ENCODE measurements at places on chromosomes 5 and 9. TPM values are rescaled to one million over a fixed set of nuclear protein-coding genes. Genes with fewer than 3 reads are reported as not detected.

- DNase-seq, result no peak
Measured at GRCh38 chr9:130682421-130683121, 11.0 kb upstream of the EXOSC2 start.

DNA sequence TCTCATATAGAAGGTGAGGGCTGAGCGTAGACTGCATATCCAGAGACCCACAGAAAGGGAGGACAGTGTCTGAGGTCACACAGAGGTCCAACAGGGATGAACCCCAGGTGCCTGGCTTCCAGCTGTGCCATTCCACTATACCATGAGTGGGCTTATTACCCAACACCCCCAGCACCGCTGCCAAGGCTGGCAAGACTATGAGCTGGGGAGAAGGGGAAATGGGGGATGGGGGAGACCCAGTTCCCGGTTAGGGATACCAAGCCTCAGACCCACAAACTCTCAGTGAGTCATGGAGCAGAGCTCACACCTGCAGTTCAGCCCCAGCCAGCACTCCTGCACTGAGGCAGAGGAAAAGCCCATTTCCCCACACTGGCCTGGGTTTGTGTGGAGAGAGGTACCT lies 106.4 kb downstream of the PSD2 start:
- DNase-seq, result no peak

DNA sequence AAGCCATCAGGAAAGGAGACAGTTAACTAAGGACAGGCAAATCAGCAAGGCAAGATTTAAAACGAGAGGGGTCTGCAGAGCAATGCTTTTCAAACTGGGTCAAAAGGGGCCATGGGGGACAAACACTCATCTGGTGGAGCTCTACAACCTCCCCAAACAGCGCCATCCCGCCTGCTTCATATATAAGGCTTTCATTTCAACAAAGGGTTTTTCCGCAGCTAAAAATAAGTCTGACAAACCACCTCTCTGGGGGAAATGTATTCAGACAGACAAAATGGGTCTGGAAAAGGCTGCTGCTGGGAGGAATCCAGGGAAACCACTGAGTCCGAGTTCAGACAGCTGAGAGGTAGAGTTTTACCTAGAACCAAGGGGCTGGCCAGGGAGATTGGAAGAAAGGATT lies 8.3 kb upstream of the SEPTIN8 start:
- no peak for DNase-seq

GRCh38 chr5:3353561-3353960 lies 242.1 kb upstream of the IRX1 start:
- DNase-seq, result no peak

DNA sequence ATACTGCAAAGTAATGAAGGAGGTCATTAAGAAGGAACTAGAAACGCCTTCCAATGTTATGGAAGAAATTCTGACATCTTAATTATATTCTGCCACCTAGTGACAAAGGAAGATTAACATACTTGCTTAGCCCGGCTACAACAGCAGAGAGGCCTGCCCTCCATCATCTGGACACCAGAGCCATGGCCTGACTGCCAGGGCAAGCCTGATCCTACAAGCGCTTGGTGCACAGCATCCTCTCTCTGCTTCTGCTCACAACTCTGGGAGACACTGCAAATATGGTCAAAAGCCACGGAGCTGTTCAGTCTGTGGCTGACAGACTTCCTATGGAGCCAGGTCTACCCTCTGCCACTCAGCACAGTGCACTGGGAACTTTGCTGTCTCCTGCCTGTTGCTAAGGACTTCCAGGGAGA lies 87.3 kb upstream of the SLC44A1 start:
- no peak for DNase-seq

The EIF4E1B gene
- not detected for total RNA-seq

DNA sequence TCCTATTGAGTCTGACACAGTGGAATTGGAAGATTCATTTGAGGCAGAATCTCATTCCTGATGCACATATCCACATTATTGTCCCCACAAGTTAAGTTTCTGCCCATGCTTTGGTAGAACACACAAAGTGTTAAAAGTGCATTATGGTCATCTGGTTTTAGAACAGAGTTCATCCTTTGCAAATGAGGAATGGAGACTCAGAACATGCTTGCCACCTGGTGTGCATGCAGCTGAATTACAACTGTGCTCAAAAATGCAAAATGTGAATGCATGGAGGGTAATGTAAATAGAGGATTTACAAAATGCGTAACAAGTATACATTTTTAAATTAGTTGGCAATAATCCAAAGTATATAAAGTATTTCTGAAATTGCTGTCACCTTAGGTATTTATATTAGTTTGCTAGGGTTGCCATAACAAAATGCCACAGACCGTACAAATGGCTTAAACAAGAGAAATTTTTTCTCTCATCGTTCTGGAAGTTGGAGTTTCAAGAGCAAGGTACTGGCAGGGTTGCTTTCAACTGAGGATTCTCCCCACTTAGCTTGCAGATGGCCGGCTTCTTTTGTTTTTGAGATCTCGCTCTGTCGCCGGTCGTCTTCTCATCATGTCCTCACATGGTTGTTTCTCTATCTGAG lies 671.1 kb downstream of the TAF11L14 start:
- DNase-seq, result no peak

- DNase-seq, result no peak
Measured at GRCh38 chr5:109141222-109142200, 268.3 kb downstream of the PJA2 start.

DNA sequence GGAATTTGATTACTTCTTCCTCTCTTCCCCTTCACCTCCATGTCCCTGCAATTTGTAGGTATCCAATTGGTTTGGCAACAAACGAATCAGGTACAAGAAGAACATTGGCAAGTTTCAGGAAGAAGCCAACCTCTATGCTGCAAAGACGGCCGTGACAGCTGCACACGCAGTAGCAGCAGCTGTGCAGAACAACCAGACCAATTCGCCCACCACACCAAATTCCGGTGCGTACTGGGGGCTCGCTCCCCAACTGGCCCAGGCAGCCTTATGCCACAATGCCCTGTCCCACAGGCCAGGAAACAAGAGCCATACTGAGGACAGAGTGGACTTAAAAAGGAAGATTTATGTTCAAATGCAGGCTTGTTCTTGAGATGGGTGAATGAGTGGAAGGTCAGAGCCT lies 213.5 kb downstream of the PBX3 start:
- no peak for DNase-seq

DNA sequence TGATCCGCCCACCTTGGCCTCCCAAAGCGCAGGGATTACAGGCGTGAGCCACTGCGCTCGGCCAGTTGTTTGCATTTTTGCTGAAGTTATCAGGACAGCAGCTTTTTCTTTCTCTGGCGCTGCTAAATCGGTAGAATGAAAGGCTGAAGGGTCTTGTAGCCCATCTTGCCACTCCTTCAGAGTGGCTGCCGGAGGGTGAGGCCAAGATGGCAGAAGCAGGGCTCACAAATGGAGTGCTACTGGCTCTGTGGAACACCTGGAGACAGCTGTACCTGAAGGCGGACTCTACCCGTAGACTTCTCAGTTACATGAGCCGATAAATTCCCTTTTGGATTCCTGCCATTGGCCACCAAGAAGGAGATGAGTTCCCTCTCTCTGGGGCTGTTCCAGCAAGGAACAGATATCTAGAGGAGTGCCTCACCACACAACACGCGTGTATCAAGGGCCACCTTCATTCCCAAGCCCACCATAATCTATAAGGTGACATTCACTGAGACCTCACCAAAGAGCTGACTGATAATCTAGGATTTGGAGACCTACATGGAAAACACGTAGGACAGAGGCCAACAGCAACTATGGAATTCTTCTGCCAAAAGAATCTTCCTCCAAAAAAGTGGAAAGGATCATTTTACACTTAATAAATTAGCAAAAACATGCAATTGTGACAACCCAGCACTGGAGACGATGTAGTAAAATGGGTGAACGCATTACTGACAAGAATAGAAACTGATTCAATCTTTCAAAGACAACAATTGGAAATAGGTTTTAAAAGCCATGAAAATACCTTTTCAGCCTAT lies 21.8 kb downstream of the STK10 start:
- DNase-seq, result no peak

The PCDHB4 gene
- not detected for total RNA-seq

DNA sequence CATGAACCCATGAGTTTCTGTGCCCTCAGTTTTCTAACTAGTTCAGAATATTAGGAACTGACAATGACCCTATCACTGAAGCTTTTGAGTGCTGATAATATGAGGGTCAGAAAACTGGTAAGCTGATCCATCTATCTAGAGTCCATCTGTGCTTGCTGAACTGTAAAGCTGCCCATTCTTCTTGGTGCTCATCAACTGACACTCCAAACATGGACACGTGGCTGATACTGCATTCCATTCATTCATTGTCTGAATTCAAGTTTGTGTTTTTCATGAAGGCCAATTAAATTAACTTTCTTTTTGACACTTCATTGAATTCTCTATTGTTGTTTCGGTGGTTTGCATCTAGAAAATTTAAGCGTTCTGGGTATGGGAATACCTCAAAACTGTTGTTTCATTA lies 17.6 kb downstream of the NREP start:
- DNase-seq, result no peak

DNA sequence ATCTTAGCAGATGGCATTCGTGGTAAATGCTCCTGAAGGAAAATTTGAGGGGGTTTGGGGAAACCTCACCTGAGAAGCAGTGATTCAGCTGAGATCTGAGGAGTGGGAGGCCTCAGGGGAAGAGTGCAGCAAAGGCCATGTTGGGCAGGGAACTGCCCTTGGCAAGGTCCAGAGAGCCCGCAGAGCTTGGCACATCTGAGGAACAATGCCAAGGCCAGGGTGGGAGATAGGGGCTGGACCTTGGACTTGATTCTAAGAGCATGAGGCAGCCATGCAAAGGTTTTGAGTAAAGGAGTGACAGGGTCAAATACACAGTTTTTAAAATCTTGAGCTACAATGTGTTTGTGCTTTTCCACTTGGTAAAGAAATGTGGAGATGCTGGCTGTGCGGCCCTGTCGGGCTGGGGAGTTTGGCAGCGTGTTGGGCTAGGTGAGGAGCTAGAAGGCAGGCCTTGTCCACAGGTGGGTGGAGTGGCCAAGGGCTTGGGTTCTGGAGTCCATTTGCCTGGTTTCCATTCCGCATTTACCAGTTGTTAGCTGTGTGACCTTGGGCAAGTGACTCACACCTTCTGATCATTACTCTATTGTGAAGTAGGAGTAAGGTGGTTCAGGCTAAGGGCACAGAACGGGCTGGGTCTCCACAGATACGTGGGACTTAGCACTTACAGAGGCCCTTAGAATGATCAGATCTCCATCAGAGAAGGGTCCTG lies 6.1 kb downstream of the TBC1D13 start:
- no peak for DNase-seq

The IER5L gene
- total RNA-seq, result 43.2 TPM

The CRHBP gene
- not detected for total RNA-seq

GRCh38 chr9:16458696-16459420 lies 411.6 kb downstream of the BNC2 start:
- no peak for DNase-seq

The CCIN gene
- not detected for total RNA-seq

GRCh38 chr5:9957214-9957613 lies 292.5 kb downstream of the ATPSCKMT start:
- no peak for DNase-seq

The PKD2L2 gene
- not detected for total RNA-seq

DNA sequence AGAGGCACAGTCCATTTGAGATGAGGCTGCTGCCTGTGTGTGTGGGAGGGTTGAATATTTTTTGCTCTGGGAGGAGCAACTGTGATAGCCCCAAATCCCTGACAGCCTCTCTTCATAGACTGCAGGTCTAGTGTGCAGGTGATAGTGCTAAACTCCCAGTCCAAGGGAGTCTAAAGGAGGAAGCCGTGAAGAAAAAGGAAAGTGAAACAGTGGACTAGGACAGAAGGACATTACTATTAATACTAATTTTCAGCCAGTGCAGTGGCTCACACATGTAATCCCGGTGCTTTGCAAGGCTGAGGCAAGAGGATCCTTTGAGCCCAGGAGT lies 295.0 kb downstream of the PDE4D start:
- no peak for DNase-seq
